ENCODE measurements at places on chromosomes 3 and 15.

DNA sequence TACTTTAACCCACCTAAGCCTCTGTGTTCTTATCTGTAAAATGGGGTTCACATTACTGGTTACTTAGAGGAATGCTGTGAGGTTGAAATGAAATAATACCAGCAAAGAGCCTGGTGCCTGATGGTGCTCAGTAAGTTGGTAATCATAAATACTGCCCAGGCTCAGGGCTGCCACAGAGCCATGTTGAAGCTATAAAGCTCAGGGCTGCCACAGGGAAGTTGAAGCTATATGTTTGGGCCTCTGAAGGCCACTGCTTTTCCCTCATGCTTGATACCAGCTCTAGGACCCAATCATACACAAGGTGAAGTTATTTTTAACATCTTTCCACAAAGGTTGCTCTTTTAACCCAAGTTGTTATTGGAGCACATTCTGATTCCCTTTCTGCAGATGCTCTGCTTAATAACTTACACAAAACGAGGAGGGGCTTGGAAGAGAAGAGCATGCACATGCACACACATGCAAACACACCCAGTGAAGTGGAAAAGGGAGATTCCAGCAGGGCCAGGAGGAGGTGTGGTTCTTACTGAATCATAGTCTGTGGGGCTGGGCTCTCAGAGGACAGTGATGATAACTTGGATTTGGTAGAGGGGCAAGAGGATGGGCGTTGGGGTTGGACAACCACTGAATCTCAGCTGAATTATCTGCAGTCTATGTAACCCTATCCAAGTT, 17.4 kb downstream of the PARP14 start:
- DNase-seq = no peak

- DNase-seq = no peak
These were observed 64.5 kb upstream of the MBNL1 start for GRCh38 chr3:152204218-152204617.

GRCh38 chr3:10505791-10506585, 602 bp upstream of the ATP2B2 start:
- DNase-seq = no peak

- no peak for DNase-seq
These were observed 3.8 kb upstream of the KIF23 start for GRCh38 chr15:69410248-69410874.

DNA sequence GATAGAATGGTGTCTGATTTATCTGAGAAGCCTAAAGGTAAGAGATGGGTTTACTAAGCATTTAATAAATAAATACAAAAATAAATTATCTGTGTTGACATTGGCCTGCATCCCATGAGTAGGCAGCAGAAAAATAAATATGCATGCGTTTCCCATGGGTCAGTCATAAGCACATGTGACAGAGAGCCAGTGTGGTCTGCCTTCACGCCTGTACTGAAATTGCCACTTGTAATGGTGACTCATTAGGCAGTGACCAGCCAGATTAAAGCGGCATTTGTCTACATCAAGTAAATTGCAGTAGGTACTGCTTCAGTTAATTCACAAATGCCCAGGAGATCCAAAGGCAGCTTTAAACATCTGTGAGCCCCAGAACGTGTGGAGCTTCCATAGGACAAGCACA, 399.6 kb downstream of the NAALADL2 start:
- no peak for DNase-seq

DNA sequence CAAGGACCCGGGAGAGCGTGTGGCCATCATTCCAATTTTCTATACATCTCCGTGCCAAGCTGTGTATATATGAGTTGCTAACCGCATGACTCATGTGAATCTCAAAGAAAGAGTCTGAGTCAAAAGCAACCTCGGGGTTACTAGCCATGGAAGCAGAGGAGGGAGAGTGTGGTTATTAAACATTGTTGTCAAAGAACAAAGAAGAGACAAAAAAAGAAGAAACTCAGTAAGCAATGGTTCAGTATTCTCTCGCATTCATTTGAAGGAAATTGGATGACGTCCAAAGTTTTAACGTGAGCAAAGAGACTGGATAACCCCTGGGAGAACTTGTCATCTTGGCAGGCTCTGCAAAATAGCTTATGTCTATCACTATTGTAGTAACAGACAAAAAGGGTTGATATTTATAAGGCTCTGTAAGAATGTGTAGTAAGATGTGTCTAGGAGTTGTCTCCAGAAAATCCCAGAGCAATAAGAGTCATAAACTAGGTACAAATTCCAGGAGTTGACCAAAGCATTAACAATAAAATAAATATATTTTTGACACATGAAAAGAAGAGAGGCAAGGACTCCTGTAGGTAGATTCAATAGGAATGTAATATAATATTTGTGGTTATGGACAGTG, 52.8 kb upstream of the GRM7 start:
- no peak for DNase-seq

- no peak for DNase-seq
These were observed 146.8 kb downstream of the ROBO2 start for GRCh38 chr3:77186728-77187127.

GRCh38 chr15:77039848-77040247, 31.1 kb downstream of the TSPAN3 start:
- DNase-seq = no peak

- DNase-seq = no peak
These were observed 607.5 kb upstream of the BCHE start for GRCh38 chr3:166444756-166445155.

DNA sequence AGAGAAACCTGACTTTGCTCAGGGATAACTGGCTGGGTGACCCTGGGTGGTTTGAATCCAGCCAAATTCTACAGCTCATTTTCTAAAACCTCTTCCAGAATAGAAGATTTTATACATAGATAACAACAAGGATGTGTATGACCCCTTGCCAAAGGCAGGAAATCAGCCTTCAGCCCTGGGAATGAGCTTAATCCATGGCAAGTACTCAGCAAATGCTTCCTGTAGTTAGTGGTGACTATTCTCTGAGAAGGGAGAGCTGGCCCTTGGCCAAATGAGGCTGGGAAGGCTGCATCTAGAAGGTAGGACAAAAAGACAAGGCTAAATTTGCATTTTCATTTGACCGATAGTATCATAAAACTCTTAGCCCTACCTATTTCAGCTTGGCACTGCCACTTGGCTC, 4.6 kb upstream of the HACD3 start:
- no peak for DNase-seq

GRCh38 chr3:12658593-12659058, 5.3 kb downstream of the RAF1 start:
- DNase-seq = peak; percentile 77

DNA sequence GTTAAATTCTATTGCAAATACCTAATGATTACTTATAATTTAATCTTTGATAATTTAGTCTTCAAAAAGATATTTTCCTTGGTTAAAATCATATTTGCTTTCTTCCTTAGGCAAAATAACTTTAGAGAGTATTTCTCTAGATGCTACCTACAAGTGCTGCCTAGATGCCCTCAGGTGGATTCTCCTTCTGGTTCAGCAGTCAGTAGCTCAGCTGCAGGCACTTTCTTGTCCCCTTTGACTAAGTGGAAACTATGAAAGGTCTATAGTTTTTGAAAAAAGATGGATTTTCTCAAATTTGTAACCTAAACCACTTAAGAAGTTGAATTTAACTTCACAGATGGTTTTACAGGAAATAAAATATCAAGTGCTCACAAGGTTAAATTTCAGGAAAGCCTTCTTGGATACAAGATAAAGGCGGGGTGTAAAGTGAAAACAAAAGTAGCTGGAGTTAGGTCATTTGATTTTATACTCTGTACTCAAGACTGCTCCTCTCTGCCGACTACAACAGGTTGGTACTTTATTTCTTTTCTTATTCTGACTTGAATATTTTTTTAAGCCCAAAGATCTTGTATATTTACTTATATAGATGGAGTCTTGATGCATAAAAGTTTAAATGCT, at the start of gene ACKR4:
ACKR4 (plus strand) TSS at position 455 of the 618 bp plus-strand sequence. CDS start 3,128 bp downstream, outside the sequence.
- DNase-seq = no peak

GRCh38 chr15:92005154-92005553, 151.6 kb downstream of the SLCO3A1 start:
- DNase-seq = no peak

DNA sequence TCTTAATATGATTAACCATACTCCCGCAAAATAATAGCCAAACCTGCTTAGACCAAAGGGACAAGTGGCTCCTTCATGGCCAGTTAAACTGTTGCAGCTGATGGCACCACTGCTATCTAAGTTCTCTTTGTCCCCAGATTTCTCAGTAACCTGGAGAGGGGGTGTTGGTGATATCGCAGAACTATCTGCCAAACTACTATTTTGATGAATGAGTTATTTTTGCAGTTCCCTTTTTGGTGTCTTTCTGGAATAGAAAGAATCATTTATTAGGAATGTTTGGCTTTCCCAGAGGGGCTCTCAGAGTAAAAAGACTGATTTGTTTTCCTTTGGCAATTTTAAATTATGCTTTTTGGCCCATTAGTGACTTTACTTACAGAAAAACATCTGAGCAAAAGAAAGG, 33.0 kb downstream of the CLEC3B start:
- no peak for DNase-seq

GRCh38 chr3:134336587-134336986, 37.7 kb downstream of the AMOTL2 start:
- DNase-seq = no peak

GRCh38 chr15:96421178-96421601, 90.7 kb downstream of the NR2F2 start:
- no peak for DNase-seq

GRCh38 chr15:76861815-76862397, 43.2 kb downstream of the SCAPER start:
- DNase-seq = no peak

DNA sequence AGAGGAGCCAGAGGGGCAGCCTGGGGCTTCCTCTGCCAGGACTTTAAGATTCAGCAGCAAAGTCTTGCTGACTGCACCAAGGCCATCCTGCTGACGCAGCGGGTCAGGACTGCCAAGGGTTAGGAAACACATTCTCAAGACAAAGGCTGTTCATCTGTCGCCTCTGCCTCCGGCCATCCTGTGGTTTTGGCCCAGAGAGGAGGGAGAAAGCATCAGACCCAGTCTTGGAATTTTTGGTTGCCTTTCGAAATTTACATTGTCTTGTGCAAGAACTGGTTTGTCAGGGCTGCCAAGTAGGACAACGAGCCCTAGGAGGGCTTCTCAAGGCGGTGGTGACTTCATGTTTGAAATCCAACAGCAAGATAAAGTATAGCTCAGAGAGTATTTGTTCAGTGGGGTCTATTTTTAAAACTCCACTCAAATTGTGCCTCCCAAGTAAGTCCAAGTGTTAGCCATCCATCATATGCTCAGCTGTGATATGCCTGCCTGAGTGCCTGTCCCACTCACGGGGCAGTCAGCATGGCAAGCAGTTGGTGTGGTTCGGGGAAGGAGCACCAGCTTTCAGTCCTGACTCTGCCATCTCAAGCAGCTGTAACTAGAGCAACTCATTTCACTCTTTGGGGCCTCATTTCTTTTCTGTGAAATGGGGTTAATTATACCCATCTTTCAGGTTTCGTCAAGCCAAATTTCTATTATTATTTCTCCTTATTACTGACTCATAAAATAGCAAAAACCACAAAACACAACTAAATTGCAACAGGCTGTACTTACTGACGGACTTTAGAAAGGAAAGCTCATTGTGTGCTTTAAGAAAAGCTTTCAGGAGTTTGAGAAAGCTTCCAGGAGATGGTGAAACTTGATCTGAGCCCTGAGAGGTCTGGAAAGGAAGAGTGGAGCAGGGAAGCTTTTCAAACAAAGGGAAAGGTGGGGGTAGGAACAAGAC, 42.4 kb upstream of the RHO start:
- peak; percentile 73 for DNase-seq

GRCh38 chr3:189890496-189890895, 230.2 kb downstream of the P3H2 start:
- DNase-seq = no peak

- no peak for DNase-seq
These were observed 4.5 kb downstream of the GPR156 start for GRCh38 chr3:120280566-120280965.

DNA sequence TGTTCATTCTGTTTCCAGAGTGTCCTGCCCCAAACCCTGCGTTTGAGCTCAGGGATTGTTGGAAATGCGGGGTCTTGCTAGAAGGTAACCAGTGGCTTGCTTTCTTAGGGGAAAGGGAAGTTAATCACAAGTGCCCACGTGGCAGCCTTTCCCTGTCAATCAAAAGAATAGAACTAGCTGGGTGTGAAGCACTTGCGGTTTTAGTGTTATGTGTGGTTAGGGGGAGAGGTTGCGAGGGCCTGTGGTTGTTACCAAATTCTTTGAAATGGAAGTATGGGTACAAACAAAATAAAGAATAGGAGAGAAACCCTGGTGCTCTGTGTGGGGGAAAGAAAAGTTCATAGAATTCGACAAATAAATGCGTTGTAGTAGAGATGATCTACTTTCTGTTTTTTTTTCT, 67.6 kb downstream of the FNDC3B start:
- DNase-seq = no peak

DNA sequence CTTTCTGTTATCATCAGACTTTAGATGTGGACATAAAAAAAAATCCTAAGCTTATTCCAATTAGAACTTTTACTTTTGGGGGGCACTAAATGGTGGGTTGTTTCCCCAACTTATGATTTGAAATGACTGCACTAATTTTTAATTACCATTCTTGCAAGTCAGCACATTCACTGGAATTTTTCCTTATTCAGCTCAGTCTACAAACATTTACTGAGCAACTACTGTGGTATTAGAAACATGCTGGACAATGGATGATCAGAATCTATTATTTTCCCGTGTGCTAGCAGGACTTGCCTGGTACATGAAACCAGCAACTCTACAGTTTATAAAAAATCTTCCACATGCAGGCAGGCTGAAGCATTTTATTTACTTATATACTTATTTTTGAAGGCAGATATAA, 273.6 kb downstream of the FOXP1 start:
- no peak for DNase-seq

- DNase-seq = no peak
These were observed 53.3 kb downstream of the AAGAB start for GRCh38 chr15:67201136-67201535.

DNA sequence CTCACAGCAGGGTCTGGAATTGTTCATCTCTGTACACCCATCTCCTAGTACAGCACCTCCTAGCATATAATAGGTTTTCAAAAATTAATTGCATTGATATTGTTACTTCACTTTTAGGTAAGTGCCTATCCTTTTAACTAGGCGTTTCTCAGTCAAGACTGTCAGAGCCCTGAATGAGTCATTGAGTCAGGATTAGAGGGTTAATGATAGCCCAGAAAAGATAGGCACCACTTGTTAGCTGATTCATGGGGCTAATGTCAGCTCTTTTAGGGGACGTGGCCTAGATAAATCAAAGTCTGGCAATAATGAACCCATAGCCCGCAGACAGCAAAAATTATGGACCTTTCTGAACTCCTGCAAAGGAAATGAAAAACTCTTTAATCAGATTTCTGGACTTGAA, 42.9 kb downstream of the TIMP4 start:
- DNase-seq = no peak

GRCh38 chr3:14359348-14359747, 43.1 kb upstream of the SLC6A6 start:
- DNase-seq = no peak

Data from AG04449 (cell line).